ENCODE measurements at places on chromosomes 5 and 9.

DNA sequence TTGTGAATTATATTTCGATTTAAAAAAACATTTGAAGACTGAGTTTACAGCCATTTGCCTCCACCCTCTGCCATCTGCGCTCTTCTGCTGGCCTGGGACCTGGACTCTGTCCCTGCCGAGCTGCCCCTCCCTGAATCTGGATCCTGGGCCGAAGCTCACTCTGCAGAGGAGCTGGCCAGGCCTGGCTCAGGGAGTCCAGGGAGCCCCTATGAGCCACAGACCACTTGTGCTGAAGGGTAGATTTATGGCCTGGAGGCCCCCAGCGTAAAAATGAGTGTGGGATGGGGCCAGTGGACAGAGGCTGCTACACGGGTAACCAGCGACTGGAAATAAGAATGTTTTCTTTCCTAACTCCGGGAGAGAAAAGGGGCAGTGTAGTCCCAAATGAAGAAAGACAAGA lies 129.8 kb downstream of the FGF18 start:
- no peak for DNase-seq

DNA sequence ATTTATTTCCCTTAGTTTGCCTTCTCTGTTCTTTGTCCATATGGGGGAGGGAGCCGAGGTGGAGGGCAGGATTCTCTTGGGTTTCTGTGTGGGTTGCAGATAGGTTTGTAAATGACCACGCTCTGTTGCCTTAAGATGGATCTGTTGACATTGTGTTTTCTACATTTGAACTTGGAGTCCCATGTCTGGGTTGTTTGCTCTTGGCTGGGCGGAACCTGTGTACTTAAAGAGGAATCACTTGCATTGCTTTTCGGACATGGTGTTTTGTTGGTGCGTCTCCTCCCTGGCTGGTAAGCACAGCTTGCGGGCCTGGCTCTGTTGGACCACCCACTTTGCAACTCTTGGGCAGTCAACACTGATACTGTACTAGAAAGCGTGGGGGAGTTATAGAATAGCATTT lies 45.9 kb downstream of the EHMT1 start:
- no peak for DNase-seq

GRCh38 chr5:109614301-109614700 lies 75.4 kb upstream of the MAN2A1 start:
- no peak for DNase-seq

GRCh38 chr5:157464519-157465171 lies 4.6 kb downstream of the NIPAL4 start:
- peak; percentile 95 for DNase-seq

DNA sequence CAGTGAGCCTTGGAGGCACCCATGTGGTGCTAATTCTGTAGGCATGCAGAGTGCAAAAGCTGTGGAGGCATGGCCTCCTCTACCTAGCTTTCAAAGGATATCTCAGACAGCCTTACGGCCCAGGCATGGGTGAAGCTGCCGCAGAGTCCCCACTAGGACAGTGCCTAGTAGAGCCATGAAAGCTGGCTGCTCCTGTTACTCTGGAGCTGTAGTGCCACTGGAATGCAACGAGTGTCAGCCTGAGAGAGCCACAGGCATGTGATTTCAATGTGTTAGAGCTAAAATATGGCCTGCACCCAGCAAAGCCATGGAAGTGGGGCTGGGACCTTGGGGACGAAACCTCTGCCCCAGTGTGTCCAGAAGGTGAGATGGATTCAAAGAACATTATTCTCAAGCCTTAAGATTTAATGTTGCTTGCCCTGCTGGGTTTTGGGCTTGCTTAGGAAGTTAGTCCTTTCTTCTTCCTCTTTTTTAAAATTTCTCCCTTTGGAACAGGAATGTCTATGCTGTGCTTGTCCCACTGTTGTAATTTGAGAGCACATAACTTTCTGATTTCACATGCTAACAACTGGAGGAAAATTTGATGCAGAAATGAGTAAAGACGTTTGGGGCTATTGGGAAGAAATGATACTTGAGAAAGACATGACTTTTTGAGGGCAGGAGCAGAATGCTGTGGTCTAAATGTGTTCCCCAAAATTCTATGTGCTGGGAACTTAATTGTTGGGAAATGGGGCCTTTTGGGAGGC lies 298.4 kb downstream of the PSAT1 start:
- peak; percentile 82 for DNase-seq

DNA sequence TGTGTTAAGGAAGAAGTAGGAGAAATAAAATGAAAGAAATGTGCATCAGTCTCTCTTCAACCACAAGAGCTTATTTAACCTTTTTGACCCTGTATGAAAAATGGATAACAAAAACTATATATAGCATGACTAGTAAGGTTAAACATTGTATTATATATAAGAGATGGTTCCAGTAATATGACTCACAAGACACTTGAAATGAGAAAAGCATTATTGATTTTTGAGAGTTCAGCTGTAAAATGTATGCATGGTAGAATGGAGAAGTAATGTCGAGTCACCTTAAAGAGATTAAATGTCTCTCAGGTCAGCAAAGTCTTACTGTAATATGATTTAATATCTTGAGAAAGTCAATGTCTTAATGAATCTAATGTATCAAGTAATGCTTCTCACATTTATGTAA lies 860.9 kb downstream of the TAF11L14 start:
- DNase-seq, result no peak

GRCh38 chr5:107576736-107577393 lies 93.9 kb downstream of the EFNA5 start:
- no peak for DNase-seq

DNA sequence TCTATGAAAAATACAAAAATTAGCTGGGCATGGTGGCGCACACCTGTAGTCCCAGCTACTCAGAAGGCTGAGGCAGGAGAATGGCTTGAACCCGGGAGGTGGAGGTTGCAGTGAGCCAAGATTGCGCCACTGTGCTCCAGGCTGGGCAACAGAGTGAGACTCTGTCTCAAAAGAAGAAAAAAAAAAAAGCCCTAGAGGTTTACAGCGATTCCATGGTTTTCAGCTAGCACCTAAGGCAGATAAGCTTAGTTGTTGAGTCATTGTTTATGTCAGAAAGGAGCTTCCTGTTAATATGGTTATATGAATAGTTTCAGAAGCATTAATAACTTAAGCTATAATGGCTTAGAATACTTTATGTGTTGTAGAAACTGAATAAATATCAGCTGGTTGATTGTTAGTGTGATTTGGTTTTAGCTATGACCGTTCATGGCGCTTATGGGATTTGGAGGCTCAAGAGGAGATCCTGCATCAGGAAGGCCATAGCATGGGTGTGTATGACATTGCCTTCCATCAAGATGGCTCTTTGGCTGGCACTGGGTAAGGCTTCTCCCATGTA lies 13.0 kb downstream of the RNF183 start:
- no peak for DNase-seq

DNA sequence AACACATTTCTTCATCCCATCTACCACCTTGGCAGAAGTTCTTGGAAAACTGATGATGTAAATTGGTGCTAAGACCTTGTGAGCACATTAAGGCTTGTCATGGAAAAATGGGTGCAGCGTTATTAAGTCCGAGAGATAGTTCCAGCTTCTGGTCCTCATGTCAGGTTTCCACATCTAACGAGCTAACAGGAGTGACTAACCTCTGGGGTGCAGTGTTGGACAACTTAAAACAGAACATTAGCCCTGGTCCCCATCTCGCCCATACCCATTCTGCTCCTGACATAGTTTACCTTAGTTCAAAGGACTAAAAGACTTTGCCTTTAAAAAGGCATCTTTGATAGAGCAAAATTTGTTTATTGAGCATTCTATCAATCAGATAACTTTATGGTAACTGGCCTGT lies 128.0 kb downstream of the SLC1A3 start:
- no peak for DNase-seq

DNA sequence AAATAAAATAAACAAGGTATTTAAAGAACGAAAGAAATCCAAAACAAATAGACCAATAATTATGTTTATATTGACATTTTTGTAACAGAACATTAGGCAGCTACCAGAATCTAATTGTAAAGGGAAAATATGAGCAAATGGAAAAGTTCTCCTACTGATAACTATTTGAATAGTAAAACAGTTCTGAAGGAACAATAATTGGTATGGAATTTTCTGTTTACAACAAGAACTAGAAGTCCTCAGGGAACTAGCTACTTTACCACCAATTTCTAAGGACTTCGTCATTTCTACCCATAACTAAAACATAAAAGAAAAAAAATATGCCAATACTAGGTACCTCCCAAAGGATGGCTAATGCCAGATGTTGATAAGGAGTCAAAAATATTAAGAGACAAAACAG lies 58.5 kb downstream of the AP3B1 start:
- no peak for DNase-seq

DNA sequence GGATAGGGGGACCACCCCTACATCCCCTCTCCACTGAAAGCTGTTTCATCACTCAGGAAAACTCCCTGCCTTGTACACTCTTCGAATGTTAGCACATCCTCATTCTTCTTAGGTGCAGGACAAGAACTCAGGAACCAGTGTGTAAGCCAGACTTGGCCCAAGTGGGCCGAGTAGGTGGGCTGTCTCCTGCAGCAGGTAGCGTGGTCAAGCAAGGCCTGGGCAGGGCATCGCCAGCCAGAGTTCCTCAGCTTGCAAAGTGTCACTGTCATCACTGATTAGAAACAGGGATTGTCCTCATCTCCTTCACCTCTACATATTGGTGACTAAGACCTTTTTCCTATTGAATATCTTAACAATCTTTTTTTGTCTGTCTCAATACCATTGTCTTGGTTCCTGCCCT lies 22.3 kb downstream of the SMIM15 start:
- no peak for DNase-seq

DNA sequence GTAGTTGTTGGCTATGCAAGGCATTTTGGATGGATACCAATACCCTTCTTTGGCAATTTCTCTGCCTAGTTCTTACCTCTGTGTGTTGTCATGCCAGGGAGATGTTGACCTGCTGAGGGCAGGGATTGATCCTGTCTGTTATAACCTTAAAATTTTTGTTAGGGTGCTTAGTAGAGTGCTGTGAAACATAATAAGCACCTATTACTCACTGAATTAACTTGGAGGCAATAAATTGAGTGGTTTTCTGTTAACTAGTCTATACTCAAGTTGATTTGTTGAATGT lies 177.2 kb downstream of the ARHGAP26 start:
- DNase-seq, result no peak

- DNase-seq, result no peak
Measured at GRCh38 chr5:75349663-75350062, 12.6 kb downstream of the HMGCR start.

- DNase-seq, result peak; percentile 52
Measured at GRCh38 chr5:160837749-160838593, 14.0 kb downstream of the ATP10B start.

DNA sequence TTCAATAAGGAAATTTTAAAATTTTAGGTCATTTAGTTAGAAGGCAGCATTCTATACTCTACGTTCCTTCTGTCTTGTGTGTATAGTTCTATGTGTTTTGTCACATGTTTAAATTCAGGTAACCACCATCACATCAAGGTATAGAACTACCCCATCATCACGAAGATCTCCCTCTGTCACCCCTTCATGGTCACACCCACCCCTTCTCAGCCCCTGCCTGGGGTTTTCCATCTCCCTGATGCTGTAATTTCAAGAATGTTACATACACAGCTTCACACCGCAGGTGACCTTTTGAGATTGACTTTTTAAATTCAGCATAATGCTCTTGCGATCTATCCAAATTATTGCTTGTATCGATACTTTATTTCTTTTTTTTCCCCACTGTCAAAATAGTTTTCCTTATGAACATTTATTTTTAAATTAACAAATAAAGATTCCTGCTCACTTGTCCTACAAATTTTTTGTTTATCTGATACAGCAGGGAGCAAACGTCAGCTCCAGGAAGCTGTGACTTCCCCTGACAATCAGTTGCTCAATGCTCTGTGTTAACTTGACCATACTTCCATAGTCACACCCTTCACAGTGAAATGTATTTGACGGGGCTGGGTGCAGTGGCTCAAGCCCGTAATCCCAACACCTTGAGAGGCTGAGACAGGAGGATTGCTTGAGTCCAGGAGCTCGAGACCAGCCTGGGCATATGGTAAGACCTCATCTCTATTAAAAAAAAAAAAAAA lies 10.2 kb downstream of the BTNL8 start:
- no peak for DNase-seq

GRCh38 chr5:176875783-176876505 lies 23.2 kb downstream of the HK3 start:
- no peak for DNase-seq

GRCh38 chr5:1376981-1377380 lies 32.1 kb upstream of the CLPTM1L start:
- DNase-seq, result no peak

GRCh38 chr5:132059696-132060500 lies 557 bp upstream of the IL3 start:
- DNase-seq, result no peak

GRCh38 chr5:80503641-80504040 lies 15.7 kb downstream of the FAM151B start:
- no peak for DNase-seq

GRCh38 chr9:840343-840742 lies 1.2 kb upstream of the DMRT1 start:
- no peak for DNase-seq

GRCh38 chr5:108386345-108387061 lies 4.6 kb upstream of the FBXL17 start:
- DNase-seq, result peak; percentile 74

DNA sequence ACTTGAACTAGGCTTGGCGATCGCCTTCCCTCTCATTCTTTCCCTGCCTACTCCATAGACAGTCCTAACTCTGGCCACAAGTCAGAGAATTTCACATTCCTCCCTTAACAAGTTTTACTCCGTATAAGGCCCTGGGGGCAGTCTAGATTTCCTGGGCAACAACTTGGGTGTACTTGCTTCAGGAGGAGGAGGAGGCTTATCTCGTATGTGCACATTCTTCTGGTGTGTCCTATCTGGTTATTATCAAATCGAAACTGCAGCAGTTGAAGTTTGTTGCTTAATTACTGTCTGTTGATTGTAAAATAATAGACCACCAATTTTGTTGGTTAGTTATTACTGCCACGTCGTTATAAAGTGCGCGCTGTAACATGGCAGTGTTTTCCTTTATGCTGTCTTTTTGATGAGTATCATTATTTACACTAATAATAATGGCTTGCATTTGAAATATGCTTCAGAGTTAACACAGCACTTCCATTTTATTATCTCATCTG lies 42.0 kb downstream of the PIP5K1B start:
- no peak for DNase-seq

GRCh38 chr9:89405826-89406225 lies 87.5 kb downstream of the SECISBP2 start:
- DNase-seq, result no peak

DNA sequence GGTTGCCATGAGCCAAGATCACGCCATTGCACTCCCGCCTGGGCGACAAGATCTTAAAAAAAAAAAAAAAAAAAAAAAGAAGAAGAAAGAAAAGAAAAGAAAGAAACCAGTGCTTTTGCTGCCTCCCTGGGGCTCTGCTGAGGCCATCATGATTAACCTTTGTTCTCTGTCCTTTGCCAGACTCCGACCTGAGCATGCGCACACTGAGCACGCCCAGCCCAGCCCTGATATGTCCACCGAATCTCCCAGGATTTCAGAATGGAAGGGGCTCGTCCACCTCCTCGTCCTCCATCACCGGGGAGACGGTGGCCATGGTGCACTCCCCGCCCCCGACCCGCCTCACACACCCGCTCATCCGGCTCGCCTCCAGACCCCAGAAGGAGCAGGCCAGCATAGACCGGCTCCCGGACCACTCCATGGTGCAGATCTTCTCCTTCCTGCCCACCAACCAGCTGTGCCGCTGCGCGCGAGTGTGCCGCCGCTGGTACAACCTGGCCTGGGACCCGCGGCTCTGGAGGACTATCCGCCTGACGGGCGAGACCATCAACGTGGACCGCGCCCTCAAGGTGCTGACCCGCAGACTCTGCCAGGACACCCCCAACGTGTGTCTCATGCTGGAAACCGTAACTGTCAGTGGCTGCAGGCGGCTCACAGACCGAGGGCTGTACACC lies 251.7 kb downstream of the MARCHF11 start:
- no peak for DNase-seq

- DNase-seq, result no peak
Measured at GRCh38 chr5:94632024-94632423, 13.6 kb downstream of the SLF1 start.
